ENCODE measurements at places on chromosomes 1 and 21. TPM values are rescaled to one million over a fixed set of nuclear protein-coding genes. Genes with fewer than 3 reads are reported as not detected.

GRCh38 chr1:47507144-47507543 is 69.3 kb downstream of the FOXD2 start:
- DNase-seq, result no peak

GRCh38 chr1:239718571-239718970 is 332.2 kb downstream of the CHRM3 start:
- no peak for DNase-seq

- DNase-seq, result peak; percentile 7
Measured at GRCh38 chr1:157240495-157241184, 102.4 kb upstream of the ETV3 start.

DNA sequence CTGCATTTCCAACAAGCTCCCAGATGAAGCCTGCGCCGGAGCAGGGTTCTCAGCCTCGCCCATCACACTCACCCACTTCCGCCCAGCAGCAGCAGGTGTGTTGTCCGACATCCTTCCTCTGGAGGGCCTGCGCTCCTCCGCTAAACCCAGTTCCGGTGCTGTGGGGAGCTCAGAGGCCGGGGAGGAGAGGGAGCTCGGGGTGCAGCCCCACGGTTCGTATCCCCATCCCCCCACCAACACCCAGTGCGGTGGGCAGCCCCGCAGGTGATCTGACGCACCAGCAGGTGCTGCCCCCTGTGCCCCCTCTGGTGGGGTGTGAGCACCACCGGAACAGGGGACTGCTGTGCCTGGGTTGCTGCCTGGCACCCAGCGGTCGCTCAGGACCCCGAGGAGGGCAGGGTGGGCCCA is 3.4 kb upstream of the PEX10 start:
- no peak for DNase-seq

- no peak for DNase-seq
Measured at GRCh38 chr1:174726167-174726879, 273.4 kb upstream of the CACYBP start.

HFM1 gene
- total RNA-seq, result 12.1 TPM

LORICRIN gene
- total RNA-seq, result not detected

AADACL4 gene
- not detected for total RNA-seq

- DNase-seq, result no peak
Measured at GRCh38 chr1:86765073-86765472, 60.7 kb downstream of the SH3GLB1 start.

DNA sequence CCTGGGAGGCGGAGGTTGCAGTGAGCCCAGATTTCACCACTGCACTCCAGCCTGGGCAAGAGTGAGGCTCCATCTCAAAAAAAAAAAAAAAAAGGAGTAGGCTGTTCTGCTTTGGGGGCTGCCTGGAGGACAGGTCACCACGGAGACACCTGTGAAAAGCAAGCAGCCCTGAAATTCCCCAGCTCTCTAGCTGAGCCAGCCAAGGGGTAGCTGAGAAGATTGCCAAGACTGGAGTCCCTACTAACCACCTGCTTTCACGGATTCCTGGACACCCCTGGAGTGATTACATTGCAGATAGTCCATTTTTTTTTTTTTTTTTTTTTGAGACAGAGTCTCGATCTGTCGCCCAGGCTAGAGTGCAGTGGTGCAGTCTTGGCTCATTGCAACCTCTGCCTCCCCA is 12.5 kb downstream of the GPX7 start:
- peak; percentile 54 for DNase-seq

GRCh38 chr1:210398466-210398865 is 69.8 kb downstream of the HHAT start:
- DNase-seq, result no peak

GRCh38 chr1:121445679-121446078 is 260.9 kb downstream of the SRGAP2C start:
- DNase-seq, result no peak

DNA sequence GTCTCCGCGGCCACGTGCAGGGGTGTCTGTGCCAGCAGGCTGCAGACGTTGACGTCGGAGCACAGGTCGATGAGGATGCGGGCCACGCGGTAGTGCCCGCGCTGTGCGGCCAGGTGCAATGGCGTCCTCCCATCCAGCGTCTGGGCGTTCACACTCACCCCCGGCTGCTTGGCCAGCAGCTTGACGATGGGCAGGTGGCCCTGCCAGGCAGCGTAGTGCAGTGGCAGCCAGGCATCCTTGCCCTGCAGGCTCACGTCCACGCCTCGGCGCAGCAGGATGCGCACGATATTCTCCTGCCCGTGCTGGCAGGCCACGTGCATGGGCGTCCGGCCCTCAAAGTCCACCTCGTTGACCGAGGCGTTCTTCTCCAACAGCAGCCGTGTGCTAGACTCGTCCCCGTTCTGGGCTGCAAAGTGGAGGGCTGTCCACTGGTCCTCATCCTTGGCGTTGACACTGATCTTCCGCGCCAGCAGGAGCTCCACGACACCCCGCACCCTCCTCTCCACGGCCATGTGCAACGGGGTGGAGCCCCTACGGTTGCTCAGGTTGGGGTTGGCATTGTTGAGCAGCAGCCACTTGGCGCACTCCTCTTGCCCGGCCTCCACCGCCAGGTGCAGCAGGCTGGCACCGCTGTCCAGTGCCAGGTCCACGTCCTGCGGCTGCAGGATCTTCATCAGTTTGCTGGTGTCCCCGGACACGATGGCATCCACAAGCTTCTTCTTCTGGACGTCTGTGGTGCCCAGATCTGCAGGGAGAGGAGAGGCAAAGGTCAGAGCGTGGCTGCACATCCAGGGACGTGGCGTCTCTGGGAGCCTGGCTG is 25.4 kb downstream of the RIPK4 start:
- DNase-seq, result no peak

- DNase-seq, result no peak
Measured at GRCh38 chr1:29677028-29678024, 441.0 kb downstream of the PTPRU start.

C1orf226 gene
- 1.8 TPM for total RNA-seq

DNA sequence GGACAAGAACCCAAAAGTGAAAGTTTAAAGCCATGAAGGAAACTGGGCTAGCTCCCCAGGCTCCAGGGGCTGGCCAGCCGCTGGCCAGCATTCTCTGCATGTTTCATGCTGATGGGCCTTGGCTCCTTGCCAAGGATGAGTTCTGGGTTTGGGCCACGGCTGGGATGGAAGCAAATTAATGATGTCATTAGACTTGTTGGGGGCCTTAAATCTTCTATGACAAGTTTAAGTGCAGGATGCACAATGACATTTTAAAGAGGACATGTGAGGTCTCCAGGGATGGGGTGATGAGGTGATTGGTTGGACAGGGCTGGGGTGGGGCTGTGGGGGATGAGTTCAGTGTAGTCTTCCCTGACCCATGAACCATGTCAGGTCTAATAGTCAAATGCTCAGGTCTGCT is 199.6 kb downstream of the TRABD2B start:
- DNase-seq, result no peak

TAS1R3 gene
- total RNA-seq, result 1.2 TPM

- DNase-seq, result peak; percentile 33
Measured at GRCh38 chr1:8818325-8818775, 910 bp upstream of the RERE start.

DNA sequence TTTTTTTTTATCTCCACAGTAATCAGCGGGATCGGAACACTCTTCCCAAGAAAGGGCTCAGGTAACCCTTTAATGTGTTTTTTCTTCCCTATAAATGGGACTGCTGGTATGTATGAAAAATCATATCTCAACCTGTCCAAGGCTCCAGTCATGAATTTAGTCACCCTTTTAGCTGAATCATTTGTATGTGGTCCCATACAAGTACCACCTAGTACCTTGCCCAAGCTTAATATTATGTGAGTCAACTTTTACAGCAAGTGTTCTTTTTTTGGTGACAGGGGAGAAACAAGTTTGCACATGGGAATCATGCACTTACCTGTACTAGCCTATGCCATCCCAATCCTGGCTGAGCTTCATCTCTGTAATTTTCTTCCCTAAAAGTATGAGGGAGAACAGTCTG is 43.7 kb upstream of the IPO9 start:
- DNase-seq, result no peak

GRCh38 chr1:40404670-40405462 is 31.3 kb downstream of the SMAP2 start:
- no peak for DNase-seq

GRCh38 chr1:235882816-235883215 is 16.1 kb upstream of the LYST start:
- no peak for DNase-seq

- DNase-seq, result no peak
Measured at GRCh38 chr1:65844296-65844695, 51.6 kb downstream of the PDE4B start.

TFF1 gene
- not detected for total RNA-seq

DYRK3 gene
- total RNA-seq, result 15.9 TPM

DNA sequence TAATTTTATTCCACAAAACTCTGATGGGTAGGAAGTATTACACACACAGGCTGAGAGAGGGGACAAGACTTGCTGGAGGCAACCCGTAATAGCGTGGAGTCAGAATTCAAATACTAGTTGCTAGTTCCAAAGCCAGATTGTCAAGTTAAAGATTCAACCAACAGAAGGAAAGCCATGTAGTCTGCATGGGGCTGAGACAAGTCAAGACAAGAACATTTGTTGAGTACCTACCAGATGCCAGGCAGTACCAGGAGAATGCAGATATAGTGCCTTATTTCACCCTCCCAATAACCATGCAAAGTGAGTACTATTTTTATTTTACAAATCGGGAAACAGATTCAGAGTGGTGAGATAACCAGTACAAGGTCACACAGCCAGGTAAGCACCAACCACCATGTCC is 110.4 kb upstream of the SPATA6 start:
- no peak for DNase-seq

DNA sequence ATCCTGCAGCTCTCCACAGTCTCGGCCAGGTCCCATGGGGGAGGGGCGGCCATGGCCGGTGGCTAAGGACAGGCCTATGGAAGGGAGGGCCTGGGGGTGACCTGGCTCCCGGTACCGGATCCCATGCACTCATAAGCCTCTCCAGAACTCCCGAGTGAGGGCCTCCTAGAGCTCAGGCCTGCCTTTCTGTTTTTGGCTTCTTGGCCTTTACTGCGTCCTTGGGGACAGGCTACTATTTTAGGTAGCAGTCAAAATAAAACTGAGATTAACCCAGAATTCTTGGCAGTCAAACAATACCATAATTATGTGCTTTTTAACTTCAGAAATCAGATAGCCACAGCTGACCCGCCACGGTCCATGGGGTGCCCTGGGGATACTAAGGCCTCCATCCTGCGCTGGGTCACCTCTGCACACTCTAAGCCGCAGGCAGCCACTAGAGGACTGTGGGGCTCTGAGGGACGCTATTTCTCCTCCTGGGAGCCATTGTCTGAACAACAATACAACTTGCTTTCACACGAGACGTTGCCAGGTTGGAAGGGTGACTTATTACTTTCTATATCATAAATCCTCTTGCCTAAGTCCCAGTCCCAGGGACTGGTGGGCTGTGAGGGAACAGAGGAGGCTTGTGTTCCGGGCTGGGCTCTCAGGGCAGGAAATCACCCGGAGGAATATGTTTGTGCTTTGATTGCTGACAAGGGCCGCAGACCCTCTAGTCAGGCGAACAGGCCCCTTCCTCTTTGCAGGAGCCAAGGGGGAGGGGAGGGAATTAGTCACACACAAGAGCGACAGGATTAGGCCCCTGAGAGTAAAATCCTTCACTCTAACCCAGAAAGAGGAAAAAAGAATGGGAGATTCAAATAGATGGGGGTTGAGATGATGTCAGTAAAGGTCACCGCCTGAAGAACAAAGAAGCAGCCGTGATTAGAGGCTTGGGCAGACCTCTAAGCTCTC is 40.7 kb upstream of the BCAR3 start:
- no peak for DNase-seq

DNA sequence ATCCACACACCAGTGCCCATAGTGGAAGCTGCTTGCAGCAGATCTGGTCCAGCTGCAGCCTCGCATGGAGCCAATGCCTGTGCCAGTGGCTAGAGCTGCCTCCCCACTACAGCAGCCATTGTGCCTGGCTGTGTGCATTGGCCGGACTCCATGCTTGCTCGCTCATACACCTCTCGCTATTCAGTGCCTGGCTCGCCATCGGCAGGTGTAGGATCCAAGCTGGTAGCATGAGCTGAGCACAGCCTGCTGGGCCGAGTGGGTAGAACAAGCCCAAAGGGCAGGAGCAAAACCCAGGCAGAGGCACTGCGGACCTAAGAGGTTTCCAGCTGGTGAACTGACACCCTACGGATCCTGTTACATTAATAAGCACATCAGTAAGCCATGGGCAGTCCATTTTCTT is 1184.1 kb downstream of the AMY1C start:
- no peak for DNase-seq

- no peak for DNase-seq
Measured at GRCh38 chr1:164064501-164064900, 494.5 kb upstream of the PBX1 start.

GRCh38 chr1:33762962-33763361 is 100.9 kb upstream of the HMGB4 start:
- DNase-seq, result no peak

SPRR2E gene
- not detected for total RNA-seq

- DNase-seq, result no peak
Measured at GRCh38 chr1:59609245-59609644, 205.5 kb upstream of the HOOK1 start.

- no peak for DNase-seq
Measured at GRCh38 chr1:33710967-33711366, 152.9 kb upstream of the HMGB4 start.

- peak; percentile 57 for DNase-seq
Measured at GRCh38 chr1:55579332-55580001, 364.3 kb upstream of the USP24 start.

ESRRG gene
- 24.8 TPM for total RNA-seq

DNA sequence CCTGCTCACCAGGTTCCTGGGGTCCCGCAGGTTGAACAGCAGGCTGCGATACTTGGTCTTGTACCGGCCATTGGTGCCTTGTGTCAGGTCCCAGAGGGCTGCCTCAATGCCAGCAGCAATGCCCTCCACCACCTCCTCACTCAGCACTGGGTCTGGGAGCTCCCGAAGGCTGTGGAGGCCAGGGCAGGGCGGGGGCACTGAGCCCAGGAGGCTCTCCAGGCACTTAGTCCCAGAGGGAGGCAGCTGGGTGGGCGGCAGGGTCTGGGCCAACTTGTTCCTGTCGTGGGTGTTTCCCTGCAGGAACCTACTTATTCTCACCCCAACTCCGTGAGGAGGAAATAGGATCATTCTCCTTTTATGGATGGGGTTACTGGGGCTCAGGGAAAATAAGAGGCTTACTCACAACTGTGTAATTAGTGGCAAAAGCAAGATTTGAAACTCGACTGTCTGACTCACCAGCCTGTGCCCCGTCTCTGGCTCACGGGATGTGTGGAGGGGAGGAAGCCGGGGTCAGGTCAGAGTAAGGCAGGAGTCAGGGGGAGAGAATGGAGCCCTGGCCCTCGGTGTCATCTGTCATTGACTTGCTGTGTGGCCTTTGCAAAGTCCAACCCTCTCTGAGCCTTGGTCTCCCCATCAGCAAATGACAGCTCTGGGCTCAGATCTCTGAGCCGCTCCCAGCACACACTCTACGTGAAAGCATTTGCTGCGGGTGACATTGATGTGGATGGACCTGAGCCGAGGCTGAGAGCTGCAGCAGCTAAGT is 17.2 kb downstream of the SPOCD1 start:
- DNase-seq, result no peak

- no peak for DNase-seq
Measured at GRCh38 chr21:45260191-45260825, 27.4 kb downstream of the POFUT2 start.

ATP1A2 gene
- 1.1 TPM for total RNA-seq
